Activated naive CD4-positive, alpha-beta T cell treated with anti-CD3 and anti-CD28 coated beads, Interleukin-2, amount 50 U/mL, for 16 hours (primary cell): ENCODE measurements at places on chromosomes 7 and 10.

GRCh38 chr10:113557424-113557862 is 4.6 kb downstream of the HABP2 start:
- no peak for DNase-seq

GRCh38 chr10:93854975-93855374 is 38.8 kb upstream of the SLC35G1 start:
- no peak for DNase-seq

DNA sequence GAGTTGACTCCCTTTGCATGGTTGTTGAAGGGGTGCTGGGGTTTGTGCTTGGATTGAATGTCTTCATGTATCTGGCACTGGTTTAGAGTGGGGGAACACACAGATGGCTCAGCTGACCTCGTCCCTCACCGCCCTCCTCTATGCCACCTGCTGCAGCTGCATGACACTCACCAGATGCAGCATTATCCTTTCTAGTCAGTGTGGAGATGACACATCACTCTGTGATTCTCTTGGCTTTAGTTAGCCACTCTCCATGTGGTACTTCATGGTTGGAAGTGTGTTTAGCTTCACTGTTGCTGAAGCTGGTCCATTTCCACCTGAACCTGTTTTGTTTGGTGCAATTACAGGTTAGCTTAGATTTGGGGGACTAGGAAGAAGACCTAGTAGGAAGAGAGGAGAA is 56.3 kb upstream of the BMPER start:
- no peak for DNase-seq

- DNase-seq, result peak; percentile 54
These were observed 18.7 kb downstream of the ZNF786 start for GRCh38 chr7:149071641-149072437.

DNA sequence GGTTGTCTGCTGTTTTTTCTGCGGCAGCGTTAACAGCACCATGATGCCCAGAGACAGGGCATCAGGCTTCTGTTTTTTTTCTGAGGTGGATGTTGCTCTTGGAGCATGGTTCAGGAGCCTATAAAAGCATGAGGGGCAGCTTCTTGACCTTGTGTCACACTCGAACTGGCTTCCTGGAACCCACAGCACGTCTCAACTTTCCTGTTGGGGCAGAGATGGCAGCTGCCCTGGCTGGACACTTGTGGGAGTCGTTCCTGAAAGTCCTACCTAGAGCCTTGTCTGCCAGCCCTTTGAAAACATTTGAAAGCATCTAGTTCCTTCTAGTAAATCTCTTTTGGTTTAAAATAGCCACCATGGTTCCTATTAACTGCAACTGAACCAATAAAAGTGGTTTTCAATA is 28.9 kb upstream of the PRKAG2 start:
- DNase-seq, result no peak

GRCh38 chr10:106082865-106083264 is 1081.6 kb downstream of the SORCS1 start:
- DNase-seq, result no peak

DNA sequence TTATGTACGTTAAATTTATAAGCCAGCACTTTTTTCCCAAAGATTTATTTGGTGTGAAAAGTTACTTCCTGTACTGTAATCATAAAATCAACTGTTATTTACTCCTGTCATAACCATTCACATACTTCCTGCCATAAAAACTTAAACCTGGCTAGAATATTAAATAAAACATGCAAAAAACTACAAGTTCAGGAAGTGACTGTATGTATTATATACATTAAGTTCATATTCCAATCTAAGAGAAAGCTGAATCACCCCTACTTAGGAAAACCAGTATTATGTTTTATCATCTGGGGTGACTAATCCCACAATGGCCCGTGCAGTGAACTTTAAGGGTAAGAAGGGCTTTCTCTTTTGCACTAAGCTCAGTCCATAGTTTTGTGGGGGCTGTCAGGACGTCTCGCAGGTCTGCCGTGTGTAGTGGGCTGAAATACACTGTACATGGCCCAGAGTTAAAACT is 183.7 kb upstream of the KLF14 start:
- no peak for DNase-seq

DNA sequence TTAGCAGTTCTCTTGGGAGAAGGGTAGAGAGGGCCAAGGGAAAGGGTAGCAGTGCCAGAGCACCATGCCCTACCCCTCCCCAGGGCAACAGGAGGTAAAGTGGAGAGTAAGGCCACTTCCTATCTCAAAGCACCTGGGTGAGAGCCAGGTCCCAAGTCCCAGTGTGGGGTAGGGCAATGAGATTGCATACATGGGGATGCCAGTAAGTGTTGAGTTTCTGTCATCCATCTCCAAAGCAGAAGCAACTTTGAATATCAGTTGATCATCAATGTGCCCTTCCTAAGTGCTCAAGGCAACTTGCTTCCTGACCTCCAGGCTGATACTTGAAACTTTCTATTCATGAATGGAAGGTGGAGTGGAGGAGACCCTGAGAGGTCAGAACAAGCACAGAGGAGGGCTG is 2.2 kb upstream of the CAMK2G start:
- DNase-seq, result no peak

DNA sequence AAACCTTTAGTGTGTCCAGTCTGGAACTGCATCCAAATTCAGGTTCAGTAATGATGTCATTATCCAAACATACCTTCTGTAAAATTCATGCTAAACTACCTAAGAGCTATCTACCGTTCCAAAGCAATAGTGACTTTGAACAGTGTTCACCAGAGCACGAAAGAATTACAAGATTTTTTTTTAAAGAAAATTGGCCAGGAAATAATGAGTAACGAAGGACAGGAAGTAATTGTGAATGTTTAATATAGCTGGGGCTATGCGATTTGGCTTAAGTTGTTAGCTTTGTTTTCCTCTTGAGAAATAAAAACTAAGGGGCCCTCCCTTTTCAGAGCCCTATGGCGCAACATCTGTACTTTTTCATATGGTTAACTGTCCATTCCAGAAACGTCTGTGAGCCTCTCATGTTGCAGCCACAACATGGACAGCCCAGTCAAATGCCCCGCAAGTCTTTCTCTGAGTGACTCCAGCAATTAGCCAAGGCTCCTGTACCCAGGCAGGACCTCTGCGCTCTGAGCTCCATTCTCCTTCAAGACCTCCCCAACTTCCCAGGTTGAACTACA is 694 bp upstream of the FAS start:
- no peak for DNase-seq

DNA sequence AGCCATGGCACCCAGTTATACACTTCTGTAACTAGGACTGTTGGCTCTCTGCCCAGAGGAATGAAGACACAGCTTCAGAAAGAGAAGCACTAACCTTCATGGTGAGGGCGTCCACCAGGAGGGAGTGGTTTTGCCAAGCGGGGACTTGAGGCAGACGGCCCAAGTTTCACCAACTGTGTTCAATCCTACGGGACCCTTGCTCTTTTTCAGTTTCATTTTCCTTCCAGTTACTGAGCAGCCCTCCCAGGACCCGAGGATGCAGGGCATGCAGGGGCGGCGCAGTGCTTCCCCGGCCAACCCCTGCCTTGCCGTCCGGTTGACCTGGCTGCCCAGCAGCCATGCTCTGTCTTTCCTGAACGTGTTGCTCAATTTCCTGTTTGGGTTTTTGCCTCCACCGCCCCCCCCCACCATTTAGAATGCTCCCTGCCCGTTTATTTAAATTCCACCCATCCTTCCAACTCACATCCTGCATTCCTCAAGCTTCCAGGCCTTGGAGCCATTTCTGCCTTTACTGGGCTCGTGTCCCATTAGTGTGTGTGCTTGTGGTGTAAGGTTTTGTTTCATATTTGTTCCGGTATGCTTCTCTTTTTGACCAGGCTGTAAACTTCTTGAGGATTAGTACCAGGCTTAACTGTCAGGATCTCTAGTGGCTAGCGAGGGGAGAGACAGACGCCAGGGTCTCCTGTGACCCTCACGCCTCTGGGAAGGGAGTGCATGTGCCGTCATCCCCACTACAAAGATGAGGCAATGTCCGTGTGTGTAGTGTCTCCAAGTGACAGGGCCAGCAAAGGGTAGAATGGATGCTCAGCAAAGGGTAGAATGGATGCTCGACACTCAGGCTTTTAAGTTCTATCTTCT is 31.6 kb downstream of the IL15RA start:
- DNase-seq, result no peak

GRCh38 chr7:112770051-112770450 is 20.1 kb downstream of the TMEM168 start:
- DNase-seq, result no peak

DNA sequence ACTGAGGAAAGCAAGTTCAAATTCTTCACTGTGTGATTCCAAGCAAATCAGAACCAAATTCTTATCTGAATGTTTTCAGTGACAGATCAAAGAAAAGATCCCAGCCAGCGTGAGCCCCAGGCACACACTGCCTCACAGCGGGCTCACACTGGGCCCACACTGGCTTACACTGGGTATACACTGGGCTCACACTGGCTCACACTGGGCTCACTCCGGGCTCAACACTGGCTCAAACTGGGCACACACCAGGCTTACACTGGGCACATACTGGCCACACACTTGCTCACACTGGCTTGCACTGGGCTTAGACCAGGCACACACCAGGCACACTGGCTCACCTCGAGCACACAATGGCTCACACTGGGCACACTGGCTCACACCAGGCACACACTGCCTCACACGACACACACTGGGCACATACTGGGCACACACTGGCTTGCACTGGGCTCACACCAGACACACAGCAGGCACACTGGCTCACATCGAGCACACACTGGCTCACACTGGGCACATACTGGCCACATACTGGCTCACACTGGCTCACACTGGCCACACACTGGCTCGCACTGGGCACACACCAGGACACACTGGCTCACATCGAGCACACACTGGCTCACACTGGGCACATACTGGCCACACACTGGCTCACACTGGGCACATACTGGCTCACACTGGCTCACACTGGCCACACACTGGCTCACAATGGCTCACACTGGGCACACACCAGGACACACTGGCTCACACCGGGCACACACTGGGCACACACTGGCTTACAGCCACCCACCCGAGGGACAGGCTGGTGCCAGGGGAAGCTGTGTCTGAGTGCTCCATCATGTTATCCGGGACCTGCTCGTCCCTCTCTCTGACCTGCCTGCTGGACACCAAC is 156.3 kb downstream of the PTPRN2 start:
- DNase-seq, result no peak

DNA sequence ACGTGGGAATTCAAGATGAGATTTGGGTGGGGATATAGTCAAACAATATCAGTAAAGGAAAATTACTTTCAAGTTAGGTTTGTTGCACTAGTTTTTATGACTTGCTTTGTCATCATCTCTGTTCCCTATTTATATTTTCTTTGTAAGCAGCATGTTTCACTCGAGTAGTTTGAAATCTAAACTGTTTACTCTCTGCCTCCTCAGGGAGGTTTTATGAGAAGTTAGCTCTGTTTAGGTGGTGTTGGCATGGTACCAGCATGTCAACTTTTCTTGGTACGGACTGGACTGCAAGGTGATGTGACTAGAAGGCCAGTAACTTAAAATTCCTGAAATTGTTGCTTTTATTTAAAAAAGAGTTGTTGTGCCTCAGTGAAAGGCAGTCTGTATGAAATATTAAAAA is 59.2 kb upstream of the MTPN start:
- DNase-seq, result no peak

DNA sequence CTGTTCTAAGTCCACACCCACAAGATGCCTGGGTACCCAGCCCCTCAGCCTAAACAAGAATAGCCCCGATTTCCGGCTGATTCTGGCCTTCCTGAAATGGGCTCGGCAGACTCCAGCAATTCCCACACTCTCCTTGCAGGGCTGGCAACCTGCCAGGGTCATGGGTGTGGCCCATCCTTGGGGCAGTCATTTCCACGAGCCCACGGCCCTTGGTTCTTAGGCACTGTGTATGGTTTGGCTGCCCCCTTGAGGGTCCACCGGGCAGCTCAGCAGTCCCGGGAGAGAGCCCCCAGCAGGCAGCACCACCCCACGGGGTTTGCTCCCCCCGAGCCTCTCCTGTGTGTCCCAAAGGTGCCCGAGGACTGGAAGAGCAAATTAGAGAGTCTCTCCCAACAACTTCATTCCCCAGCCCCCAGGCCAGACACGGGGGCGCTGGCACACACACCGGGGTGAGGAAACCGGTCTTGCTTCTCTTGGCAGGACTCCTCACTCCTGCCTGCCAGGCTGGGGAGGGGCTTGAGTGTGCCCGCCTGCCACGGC is 142.2 kb downstream of the EMX2 start:
- no peak for DNase-seq

- DNase-seq, result no peak
These were observed 5.3 kb downstream of the TECTB start for GRCh38 chr10:112288486-112288885.

DNA sequence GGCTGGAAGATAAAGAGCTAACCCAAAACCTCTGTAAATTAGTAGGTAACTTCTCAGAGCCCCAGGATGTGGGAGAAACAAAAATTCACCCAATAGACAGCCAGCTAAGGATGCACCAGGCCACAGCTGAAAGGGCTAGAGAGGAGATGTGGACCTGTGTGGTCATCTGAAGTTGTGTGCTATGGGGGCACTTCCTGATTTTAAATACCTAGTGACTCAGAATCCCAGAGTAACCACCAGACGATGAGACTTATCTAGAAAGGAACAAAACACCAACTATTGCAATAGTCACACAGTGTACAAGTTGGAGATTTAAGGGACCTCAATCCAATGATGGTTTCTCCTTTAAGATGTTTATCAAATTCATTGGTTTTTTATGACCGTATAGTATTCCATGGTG is 408.3 kb upstream of the ANKRD30A start:
- DNase-seq, result no peak

DNA sequence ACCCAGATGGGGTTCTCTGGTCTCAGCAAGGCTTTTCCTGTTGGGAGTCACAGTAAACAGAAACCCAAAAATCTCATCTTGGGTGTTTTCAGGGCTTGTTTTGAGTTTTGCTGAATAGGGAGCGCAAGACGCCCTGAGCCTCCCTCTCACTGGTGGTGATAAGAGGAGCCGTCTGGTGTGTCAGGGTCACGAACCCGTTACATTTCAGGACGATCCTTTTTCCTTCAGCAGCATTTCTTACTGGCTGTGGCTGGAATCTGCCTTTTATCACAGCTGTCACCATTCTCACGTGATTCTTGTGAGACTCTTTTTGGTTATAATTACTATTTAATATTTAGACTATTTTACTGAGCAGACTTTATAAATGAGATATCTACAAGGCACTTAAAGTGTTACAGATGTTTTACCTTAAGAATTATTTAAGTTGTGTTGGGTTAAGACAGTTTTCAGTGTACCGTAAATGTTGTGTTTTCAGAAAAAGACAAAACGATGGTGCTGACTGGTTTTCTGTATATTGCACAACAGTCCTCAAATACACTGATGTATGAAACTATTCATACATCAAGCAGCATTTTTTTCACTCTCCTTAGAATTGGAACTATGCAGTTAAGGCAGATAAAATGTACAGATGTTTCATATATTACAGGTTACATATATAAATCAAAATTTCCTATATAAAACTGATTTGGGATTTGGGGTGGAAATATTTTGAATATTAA is 2.2 kb upstream of the GET4 start:
- DNase-seq, result no peak

- no peak for DNase-seq
These were observed 172.5 kb upstream of the SHH start for GRCh38 chr7:155984609-155985405.
